ENCODE measurements at places on chromosomes 7 and 10.

DNA sequence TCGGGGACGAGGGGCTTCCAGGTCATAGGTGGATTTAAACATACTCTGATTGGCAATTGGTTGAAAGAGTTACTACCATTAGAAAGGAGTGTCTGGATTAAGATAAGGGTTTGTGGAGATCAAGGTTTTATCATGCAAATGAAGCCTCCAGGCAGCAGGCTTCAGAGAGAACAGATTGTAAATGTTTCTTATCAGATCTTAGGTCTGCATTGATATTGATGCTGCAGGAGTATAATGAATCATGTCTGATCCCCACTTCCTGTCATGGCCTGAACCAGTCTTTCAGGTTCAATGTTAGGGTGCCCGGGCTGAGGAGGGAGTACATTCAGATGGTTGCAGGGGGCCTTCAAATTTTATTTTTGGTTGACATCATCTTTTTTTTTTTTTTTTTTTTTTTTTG is 51.4 kb downstream of the SH3PXD2A start:
- DNase-seq = no peak

DNA sequence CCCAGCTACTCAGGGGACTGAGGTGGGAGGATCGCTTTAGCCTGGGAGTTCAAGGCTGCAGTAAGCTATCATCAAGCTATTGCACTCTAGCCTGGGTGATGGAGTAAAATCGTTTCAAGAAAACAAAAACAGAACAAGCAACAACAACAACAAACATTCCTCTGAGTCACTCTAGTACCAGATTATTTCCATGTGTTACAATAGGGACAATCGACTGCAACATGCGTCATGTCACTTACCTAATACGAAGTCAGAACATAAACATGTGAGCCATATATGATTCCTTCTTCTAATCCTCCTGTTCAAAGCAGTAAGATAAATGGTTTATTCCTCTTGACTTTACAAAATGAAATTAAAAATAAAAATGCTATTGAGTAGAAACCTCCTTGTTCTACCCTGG is 57.3 kb downstream of the ZNF438 start:
- DNase-seq = no peak

GRCh38 chr7:16590424-16590823 is 55.1 kb downstream of the ANKMY2 start:
- no peak for DNase-seq

DNA sequence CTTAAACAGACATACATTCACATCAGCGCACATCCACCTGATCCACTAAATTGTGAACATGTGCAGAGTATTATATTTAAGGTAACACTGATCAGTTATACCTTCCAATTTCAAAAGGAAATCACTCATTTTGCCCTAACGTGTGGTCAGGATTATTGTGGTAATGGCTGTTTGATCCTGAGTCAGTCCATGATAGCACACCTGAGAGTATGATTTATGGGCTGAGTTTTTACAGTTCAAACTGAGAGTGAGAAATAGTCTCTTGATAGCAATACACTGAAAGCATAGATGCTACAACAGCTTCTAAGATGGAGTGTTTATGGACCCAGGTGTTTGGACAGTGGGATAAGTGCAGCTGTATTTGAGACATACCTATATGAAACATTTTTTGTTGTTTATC is 96.7 kb downstream of the KIF20B start:
- no peak for DNase-seq

GRCh38 chr10:80356563-80356988 is at the start of the genes DYDC1 and DYDC2:
DYDC1 (minus strand) TSS chr10:80356755; CDS start chr10:80352601, 4,154 bp downstream.
DYDC2 (plus strand) TSS chr10:80356781; CDS start chr10:80362444, 5,663 bp downstream.
- DNase-seq = peak; percentile 6

DNA sequence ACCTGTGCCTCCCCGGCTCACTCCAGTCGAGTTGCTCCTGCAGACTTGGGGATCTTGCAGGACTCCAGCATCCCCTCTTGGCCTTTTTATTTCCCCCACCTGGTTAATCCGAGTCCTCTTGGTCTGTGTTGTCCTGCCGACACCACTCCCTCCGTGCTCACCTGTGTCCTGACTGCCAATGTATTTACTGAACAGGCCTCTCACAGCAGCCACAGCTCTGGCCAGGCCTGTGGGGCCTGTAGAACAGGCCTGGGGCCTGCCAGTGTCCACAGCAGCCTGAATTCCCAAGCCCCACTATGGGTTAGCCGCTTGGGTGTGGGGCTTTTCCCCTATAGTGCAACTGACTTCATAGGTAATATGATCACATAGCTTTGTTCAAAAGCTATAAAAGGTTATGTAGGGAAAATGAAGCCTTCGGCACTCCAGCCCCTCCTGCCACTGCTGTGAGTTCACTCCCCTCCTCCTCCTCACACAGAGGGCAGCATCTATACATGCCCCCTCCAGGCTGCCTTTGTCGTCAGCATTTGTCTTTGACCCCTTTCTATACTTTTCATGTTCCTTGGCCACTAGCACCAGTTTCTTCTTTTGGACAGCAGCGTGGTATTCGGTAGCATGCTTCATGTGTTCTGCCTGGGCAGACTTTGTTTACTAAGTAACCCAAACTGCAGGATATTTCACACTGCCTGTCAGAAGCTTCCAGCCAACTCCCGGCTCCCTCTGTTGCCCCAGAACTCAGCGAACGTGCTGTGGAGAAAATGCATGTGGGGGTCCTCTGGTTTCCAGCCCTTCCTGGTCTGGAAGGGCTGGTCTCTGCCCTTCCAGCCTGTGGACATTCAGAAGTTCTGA is 46.1 kb downstream of the ZNF467 start:
- DNase-seq = no peak

- no peak for DNase-seq
These were observed 24.0 kb upstream of the CSGALNACT2 start for GRCh38 chr10:43114088-43114742.

DNA sequence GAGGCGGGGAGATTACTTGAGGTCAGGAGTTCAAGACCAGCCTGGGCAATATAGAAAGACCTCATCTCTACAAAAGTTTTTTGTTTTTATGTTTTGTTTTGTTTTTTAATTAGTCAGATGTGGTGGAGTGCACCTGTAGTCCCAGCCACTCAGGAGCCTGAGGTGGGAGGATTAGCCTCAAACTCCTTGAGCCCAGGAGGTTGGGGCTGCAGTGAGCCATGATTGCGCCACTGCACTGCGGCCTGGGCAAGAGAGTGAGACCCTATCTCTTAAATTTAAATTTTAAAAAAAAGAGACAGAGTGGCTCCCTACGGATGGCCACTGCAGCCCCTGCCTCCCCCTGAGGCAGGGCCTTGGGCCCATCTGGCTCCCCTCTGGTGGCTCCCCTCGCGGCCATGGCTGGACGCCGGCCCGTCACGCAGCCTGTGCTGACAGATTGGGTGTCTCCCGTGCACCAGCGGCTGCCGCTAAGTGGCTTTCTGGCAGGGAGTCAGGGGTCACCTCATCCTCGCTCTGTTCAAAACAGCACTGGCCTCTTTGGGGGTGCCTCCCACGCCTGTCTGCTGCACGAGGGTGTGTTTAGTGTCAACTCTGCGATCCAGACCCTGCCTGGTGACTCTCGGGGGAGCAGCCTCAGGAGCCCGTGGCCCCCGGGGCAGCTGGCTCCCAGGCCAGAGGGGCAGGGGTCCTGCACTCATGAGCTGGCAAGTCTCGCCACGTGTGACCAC is 44.4 kb upstream of the ELN start:
- no peak for DNase-seq

- DNase-seq = no peak
These were observed 64.0 kb downstream of the SYPL1 start for GRCh38 chr7:106047818-106048705.

DNA sequence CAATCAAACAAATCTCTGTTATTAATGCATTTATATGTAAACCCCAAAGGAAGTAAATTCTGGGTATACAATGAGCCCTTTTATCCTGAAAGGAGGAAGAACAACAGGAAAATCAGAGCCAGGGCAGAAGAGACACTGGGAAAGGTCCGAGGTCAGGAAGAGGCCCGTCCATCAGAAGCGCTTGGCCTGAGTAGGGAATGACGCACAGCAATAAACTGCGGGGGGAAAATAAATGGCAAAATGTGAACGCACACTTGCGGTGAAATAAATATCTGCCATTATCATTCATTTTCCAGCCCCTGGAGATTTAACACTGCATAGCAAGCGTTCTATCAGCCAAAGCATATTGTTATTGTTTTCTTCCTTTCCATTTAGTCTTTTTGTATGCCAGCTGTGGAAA is 243.4 kb downstream of the COBL start:
- DNase-seq = no peak

DNA sequence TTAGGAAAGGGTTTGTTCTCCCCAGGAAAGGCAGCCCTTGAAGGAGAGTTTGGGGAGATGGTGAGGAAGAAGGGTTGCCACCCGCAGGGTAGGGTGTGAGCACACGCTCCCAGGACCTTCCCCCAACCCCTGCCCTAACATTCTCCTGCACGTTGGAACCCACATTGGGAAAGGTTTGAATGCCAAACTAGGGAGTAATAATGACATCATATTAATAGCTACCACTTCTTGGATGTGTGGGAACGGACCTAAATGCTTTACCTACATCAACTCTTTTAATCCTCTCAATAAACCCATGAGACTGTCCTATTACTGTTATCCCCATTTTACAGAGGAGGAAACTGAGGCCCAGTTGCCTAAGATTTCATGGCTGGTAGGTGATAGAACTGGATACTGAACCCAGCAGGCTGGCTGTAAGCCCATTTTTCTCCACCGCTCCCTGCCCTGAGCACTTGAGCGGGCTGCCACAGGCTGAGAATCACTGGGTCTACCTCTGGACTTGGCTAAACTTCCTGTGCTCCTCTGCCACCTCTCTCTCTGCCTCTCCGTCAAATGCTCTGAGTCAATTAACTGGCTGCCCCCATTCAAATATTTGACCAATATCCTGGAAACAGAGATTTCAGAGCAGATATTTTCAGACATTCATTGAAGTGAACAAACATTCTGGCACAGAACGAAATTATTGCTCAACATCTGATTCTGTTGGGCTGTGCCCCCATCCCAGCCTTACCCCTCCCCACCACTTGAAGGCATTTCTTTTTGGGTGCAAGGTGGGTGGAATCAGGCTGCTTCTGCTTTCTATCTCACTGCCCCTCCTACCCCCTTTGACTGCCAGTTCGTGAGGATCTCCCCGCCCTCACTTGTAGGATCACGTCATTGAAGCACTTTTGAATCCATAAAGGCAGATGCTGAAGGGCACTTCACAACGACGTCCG is 129.7 kb downstream of the C10orf105 start:
- no peak for DNase-seq

DNA sequence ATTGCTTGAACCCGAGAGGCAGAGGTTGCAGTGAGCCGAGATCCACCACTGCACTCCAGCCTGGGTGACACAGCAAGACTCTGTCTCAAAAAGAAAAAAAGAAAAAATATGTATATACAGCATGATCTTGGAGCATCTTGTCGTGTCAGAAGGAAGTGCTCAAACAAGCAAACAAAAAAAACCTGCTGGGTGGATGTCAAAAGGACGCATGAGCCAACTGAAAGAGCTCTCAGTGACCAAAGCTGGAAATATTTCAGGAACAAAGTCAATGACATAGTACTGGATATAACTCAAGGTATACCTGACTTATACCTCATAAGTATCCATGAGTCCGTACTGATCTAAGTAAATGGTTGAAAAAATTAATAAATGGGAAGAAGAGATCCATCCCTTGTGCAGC is 94.6 kb upstream of the ANLN start:
- DNase-seq = no peak

- DNase-seq = no peak
These were observed 32.3 kb downstream of the OAT start for GRCh38 chr10:124386186-124387077.

- DNase-seq = no peak
These were observed 8.2 kb downstream of the SLC39A12 start for GRCh38 chr10:17959870-17960269.

- peak; percentile 99 for DNase-seq
These were observed 222.4 kb downstream of the RPS24 start for GRCh38 chr10:78255796-78256638.

GRCh38 chr10:99123336-99123735 is 112.3 kb downstream of the HPSE2 start:
- DNase-seq = no peak

GRCh38 chr10:123557366-123558108 is 108.6 kb upstream of the GPR26 start:
- DNase-seq = no peak

- DNase-seq = no peak
These were observed 152.4 kb downstream of the ACTR3B start for GRCh38 chr7:152911922-152912321.

GRCh38 chr7:94410413-94411187 is 15.9 kb downstream of the COL1A2 start:
- peak; percentile 63 for DNase-seq

GRCh38 chr7:1964913-1965578 is 267.7 kb downstream of the MAD1L1 start:
- no peak for DNase-seq

DNA sequence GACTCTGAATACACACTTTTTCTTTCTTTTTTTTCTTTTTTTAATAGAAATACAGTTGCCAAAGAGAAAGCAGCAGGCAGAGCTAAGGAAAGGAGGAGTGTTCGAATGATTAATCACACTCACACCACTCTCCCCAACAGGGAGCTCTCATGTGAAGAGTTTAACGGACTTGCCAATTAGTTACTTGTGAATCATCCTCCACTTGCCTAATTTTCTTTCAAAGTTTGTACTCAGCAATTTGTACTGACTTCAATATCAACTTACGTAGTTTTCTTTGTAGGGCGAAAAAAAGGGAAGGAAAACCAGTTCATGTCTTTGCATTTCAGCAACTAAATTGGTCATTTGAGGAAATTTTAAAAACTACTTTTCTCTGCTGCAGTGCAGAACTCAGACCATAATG is 109.2 kb downstream of the PIP4K2A start:
- peak; percentile 67 for DNase-seq

GRCh38 chr10:19719284-19719683 is 96.9 kb upstream of the PLXDC2 start:
- DNase-seq = peak; percentile 90

DNA sequence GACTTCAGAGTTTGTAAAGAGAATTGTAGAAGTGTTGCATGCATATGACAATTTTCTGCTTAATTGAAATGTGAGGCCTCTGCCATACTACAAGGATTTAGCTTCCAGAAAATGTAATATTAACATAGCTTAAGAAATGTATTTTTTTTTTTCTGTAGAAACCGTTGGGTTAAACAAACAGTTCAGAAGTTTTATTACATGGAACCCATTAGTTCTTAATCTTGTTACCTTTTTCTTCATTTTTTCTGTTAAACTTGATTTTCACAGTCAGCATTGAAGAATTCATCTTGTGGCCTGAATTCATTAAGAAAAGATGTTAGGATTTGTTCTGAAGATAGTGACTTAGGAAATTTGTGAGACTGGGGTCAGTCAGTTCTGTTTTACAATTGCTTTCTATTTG is 4.9 kb downstream of the PTEN start:
- peak; percentile 24 for DNase-seq
